ENCODE measurements at places on chromosomes 16 and 17.

GRCh38 chr16:67860589-67861398 is 12.1 kb upstream of the EDC4 start:
- no peak for DNase-seq

- no peak for DNase-seq
These were observed 993.4 kb upstream of the EEF2KMT start for GRCh38 chr16:6091021-6091420.

DNA sequence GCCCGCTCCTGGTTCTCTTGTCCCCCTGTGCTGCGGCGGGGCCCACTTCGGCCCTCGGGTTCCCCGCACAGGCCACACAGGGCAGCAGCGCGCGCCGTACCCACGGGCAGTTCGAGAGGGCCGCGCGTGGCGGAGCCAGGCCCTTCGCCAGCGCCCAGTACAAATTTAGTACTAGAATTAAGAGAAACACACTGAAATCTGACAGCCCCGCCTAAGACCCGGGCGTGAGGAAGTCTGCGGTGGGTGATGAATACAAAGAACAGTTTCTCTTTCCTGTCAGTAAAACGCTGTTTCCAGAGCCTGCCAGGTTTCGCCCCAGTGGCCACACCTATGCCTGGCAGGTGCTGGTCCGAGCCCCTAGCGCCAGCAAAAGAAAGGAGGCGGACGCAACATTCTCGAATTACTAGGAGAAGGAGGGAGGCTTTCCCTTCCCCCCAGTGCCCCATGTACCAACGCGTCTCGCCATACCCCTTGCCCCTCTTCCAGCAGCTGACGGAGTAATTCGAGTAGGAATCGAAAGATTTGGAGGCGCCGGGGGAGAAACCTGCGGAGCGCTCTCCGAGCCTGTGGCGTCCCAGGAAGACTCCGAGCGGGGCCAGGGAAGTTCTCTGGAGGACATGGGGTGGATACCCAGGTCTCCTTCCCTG is 591 bp upstream of the SLFN5 start:
- DNase-seq: peak; percentile 69

- no peak for DNase-seq
These were observed 9.3 kb upstream of the SLC16A5 start for GRCh38 chr17:75078284-75079022.

DNA sequence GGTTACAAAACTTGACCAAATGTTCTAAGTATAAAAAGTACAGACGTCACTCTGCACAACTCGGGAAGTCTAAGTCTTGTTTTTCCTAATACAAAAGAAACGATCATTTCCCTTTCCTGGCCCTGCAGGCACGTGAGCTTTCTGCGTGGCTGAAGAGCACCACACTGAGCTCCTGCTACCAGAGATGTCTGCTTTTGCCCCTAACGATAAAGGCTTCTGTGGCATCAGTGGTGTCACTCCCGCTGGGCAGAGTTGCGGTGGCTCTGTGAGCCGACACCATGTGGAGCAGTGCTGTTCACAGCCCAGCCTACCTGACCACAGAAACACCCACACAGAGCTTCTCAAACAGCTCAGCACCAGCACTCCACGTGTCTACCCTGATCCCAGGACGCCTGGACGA is 20.5 kb downstream of the EMC8 start:
- no peak for DNase-seq

DNA sequence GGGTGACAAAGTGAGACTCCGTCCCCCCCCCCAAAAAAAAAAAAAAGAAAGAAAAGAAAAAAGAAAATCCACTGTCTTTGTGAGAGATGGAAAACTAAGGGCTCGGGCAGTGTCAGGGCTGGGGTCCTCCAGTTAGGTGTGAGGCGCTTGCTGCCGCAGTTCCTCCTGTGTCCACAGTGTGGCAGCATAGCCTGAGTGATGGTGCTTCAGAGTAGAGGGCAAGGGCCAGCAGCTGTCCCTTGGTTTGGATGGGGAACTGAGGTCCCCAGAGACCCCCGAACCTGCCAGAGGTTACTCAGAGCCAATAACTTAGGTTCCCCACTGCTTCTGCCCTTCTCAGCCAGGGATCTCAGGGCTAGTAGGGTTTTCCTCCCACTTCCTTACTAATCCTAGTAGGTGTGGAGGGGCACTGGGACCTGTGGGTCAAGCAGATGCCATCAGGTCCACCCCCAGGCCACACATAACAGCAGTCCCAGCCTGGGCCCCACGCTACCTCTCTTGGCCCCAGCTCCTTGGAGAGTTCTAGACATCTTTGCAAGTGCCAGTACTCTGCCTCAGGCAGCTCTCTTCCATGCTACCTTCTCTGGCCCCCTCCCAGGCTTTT is 7.9 kb upstream of the LLGL1 start:
- DNase-seq: peak; percentile 48

- no peak for DNase-seq
These were observed 42.4 kb upstream of the JPH3 start for GRCh38 chr16:87559945-87560344.

DNA sequence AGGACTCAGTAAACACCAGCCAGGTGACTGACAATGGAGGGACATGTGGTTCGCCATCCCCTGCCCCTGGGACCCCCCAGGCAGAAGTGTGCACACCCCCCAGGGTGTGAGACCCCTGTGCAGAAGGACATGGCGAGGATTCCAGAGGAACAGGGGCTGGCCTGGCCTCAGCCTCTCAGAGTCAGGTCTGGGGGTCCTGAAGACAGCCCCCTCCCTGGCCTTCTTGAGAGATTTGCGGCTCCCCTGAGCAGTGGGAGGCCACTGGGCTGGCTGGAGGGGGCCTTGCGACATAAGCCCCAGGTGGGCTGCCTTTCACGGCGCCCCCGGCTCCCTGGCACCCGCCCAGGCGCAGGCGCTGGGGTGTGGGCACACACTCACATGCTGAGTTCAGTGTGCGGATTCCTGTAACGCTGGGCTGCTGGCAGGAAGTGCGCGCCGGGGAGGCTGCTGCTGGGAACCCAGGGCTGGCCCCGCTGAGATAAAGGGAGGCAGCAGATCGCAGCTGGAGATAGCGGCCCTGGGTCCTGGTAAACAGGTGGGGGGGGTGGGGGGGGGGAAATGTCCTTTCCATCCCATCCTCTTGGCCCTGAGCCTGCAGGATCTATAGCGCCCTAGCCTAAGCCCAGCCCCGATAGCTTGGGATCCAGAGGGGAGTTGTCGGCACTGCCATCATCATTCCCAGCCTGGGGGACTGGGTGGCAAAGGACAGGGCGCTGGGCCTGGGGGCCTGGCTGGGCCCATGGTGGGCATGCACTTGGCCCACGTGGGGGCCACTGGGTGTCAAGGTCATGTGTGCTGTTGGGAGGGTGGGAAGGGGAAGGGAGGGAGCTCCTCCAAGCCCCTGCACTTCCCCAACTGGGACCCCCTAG is 27.1 kb downstream of the TMEM235 start:
- DNase-seq: no peak

DNA sequence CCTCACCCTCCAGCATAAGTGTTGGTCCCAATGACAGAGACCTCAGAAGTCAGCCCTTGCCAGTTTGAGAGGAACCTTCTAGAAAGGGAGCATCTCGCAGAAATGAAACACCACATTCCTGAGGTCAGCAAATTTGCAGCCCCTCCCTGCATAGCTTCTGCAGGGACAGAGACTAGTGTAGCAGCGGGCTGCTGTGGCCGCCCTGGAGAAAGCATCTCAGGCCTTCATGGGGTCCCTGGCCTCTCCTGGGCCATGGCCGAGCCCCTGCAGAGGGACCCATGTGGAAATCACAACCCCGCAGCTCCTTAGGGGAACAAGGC is 11.4 kb downstream of the HS3ST6 start:
- no peak for DNase-seq

GRCh38 chr16:83473926-83474650 is 333.7 kb upstream of the HSBP1 start:
- no peak for DNase-seq

DNA sequence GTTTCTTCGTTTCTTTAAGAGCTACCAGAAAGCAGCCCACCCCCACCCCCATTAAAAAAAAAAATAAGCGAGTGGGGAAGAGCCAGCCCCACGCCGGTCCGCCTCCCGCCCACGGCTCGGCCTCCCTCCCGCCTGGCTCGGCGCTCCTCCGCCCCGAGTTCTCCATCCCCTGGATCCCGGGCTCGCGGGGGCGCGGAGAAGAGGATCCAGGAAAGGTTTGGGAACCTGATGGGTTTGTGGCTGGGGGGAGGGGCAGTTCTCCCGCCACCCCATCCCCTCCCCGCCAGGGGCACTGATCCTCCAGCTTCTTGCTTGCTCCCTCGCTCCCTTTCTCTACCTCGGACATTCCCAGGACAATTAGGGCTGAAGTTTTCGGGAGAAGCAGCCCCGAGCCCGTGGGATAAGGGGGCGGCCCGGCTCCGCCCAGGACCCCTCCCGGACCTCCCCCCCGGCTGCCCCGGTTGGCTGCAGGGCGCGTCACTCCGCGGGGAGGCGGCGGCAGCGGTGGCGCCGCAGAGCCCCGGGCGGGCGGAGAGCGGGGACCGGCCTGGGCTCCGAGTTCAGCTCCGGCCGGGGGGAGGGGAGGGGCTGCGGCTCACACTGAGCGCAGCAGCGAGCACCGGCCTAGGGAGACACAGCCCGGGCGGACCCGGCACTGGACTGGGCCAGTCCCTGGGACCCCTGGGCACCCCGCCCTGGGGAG is 1.0 kb upstream of the SALL1 start:
- DNase-seq: peak; percentile 34

GRCh38 chr17:4515501-4515900 is 16.8 kb downstream of the SPNS2 start:
- DNase-seq: no peak

DNA sequence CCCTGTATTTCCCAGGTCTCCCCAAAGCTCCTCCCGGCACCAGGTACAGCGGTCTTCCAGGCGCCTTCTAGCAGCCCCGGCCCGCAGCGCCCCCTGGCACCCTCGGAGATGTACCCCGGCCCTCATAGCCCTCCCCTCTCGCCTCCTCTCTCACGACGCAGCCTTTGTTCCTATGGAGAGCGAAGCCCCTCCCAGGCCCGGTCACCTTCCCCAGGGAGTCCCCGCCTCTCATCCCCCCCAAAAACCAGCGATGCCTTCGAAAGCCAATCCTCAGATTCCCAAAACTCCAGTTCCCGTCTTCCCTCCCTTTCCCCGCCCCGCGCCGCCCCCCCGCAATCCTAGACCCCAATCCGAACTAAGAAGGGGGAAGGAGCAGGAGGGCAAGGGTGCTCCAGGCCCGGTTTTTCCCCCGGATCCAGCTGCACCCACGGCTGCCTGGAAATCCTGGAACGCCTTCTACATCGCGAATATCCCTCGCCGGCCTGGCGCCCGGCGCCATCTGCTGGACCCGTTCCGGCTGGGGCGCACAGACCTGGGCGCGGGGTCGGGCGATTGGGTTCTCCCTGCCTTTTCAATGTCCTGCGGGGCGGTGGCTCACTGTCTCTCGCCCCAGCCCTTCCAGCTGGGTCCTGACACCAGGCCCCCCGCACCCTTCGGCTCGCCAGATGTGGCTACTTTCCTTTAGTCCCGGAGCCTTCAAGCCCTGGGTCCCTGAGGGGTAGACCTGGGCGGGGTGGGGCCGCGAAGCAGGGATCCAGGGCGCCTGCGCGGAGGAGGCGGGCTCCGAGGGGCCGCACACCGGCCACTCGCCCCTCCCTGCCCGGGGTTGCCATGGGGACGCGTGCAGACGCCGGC is at the start of gene DNAH2:
Gene DNAH2 (plus strand): TSS at position 844 of the 855 bp plus-strand sequence. CDS start 1,991 bp downstream, outside the sequence.
- DNase-seq: peak; percentile 98

GRCh38 chr17:57669671-57670529 is 75.2 kb downstream of the CCDC182 start:
- no peak for DNase-seq

- DNase-seq: no peak
These were observed 1.1 kb downstream of the MAPK3 start for GRCh38 chr16:30121741-30122571.

GRCh38 chr17:32519228-32520103 is 32.7 kb downstream of the CDK5R1 start:
- peak; percentile 87 for DNase-seq

DNA sequence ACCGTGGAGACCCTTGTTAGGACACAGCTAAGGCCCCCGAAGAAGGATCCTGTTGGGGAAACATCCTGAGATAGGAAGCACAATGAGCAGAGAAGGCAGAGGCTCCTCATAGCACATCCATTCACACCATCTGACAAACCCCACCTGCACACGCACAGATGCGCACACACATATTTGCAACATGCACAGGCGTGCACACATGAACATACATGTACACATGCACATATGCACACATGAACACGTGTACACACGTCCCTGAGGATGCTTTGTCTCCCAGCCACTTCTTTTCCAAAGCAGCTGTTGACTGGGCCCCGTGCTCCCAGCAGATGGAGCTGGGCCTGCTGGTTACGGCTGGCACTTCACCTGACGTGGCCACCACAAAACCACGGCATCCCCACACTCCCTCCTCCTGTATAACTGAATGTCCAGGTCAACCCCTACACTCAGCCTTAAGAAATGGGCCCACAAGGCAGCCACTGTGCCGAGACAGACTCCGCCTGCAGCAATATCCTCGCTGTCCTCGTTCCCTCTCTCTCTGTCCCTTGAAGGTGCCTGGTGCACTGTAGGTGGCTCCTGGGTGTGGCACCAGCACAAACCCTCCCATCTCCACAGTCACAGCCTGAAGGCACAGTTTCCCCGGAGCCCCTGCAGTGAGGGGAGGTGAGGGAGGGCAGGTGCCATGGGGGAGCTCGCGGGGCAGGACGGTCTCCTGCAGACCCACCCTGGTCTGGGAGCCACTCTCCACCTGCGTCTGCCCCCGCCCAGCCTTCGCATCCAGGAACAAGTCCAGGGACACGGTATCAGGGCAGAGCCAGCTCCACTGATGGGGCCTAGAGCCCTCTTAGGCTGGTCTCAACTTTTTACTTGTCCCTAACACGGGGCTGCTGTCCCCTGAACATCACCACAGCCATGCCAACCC is 183.0 kb downstream of the RBFOX3 start:
- DNase-seq: no peak

- no peak for DNase-seq
These were observed 15.6 kb downstream of the C16orf90 start for GRCh38 chr16:3479654-3480216.

DNA sequence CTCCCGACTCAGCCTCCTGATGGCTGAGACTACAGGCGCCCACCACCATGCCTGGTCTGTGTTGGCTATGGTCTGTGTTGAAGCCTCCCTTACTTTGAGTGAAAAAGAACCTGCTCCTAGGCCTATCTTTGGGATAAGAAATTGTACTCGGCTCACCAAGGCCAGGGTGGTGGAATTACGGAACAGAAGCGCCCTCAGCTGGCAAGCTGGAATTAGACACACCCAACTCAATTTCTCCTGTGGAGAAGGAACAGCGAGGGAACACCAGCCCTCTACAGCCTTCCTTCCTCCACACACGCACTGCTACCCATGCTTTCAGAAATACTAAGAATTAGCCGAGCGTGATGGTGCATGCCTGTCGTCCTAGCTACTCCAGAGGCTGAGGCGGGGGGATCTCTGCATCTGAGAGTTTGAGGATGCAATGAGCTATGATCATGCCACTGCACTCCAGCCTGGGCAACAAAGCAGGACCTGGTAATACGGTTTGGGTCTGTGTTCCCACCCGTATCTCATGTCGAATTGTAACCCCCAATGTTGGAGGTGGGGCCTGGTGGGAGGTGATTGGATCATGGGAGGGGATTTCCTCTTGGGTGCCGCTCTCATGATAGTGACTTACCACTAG is 40.1 kb upstream of the RBBP6 start:
- no peak for DNase-seq

DNA sequence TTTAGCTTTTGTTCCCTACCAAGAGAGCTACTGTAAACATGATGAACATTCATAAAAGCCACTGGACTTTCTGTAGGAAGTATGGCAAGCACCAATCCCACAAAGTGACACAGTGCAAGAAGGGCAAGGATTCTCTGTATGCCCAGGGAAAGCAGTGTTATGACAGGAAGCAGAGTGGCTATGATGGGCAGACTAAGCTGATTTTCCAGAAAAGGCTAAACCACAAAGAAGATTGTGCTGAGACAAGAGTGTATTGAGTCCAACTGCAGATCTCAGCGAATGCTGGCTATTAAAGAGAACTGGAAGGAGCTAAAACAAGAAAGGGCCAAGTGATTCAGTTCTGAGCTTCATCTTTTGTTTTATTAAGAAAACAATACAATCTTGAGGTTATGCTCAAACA is 60.5 kb upstream of the EFCAB3 start:
- no peak for DNase-seq

All from NCI-H2171 treated with DMSO at 0.1 percent for 48 hours (cell line).